Ovary (tissue), 10 donors: ENCODE measurements at places on chromosomes 6 and 20.

GRCh38 chr20:62248890-62249560 is 10.7 kb downstream of the OSBPL2 start:
- DNase-seq, result no peak

DNA sequence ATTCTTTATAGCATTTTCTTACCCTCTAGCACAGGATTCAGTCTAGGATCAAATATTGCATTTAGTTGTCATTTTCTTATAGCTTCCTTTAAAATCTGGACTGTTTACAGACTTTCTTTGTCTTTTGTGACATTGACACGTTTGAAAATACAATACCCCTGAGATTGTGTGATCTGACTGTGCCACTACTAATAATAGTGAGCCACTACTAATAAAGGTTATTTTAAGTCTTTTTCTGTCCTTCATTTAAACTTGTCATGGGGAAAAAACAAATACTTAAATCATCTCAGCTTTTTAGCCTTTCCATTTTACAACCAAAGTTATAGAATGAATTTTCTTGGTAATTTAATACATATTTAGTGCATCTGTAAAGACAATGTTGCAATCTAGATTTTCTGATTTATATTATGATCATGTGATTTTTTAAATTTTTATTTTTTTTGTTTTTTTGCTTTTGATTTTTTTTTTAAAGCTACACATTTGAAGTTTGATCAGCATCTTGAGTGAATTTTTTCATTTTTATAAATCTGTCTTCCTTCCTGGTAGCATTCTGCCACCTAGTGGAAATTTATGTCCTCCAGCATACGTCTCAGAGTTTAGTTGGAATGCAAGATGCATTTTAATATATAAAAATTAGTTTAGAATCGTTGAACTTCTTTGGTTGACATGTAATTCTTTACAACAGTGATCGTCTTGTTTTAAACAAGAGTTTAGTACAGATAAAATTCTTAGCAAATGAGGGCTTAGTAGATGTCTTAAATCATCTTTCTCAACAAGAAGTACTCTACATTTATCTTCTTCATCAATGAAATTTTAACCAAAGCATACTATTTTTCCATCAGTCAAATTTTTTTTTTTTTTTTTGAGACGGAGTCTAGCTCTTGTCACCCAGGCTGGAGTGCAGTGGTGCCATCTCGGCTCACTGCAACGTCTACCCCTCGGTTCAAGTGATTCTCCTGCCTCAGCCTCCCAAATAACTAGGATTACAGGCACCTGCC is 119.4 kb downstream of the NCOA3 start:
- no peak for DNase-seq

GRCh38 chr6:149335924-149336608 is 18.6 kb downstream of the TAB2 start:
- DNase-seq, result no peak

DNA sequence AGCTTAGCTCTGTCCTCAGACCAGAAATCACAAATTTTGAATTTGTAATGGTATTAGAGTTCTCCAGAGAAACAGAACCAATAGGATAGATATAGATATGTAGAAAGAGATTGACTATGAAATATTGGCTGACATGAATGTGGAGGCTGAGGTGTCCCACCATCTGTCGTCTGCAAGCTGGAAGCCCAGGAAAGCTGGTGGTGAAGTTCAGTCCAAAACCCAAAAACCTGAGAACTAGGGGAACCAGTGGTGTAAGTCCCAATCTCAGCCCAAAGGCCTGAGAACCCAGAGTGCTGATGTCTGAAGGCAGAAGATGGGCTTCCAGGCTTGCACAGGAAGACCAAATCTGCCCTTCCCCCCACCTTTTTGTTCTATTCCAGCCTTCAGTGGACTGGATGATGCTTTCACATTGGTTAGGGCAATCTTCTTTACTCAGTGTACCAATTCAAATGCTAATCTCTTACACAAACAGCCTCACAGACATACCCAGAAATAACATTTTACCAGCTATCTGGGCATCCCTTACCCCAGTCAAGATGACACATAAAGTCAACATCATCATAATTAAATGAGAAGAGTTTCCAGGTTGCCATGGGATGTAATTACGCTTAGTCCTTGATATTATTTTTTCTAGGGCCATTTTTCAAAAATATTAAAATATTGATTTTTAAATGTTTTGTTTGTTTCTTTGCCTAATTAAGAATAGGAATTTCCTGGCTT is 570.8 kb downstream of the UTRN start:
- no peak for DNase-seq

GRCh38 chr20:9223296-9223695 is 154.4 kb downstream of the PLCB4 start:
- DNase-seq, result no peak

- no peak for DNase-seq
These were observed 165.7 kb downstream of the SMOC2 start for GRCh38 chr6:168606722-168607121.

DNA sequence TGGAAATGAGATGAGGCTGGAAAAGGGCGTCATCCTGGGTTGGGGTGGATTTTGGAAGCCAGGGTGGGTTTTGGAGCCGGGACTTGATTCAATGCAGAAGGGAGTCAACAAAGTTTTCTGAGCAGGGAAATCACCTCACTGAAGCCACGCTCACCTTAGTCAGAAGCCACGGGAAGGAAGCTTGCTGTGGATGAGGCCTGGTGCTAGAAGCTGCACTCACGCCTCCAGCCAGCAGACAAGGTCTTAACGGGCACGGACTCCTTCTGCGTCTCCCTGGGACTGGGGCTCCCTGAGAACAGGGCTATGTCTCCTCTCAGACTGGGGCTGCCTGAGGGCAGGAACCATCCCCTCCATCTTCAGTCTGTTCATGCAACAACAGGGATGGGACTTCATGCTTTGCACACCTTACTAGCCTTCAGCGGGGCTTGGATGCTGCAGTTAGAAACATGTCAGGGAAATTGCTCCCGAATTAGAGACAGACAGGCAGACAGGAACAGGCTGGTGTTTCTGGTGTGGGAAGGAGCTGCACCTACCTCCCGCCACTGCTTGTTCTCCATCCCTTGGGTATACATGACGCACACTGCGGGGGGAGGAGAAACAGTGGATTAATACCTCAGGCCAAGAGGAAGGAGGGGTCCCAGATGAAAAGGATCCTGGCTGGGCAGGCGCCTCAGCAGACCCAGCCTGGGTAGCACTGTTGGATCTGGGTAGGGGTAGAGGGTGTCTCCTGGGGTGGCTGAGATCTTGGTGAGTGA is 17.5 kb downstream of the CPNE5 start:
- DNase-seq, result no peak

GRCh38 chr20:51661609-51662178 is 106.5 kb downstream of the ATP9A start:
- no peak for DNase-seq

GRCh38 chr6:140063021-140063399 is 688.6 kb upstream of the CITED2 start:
- DNase-seq, result no peak

DNA sequence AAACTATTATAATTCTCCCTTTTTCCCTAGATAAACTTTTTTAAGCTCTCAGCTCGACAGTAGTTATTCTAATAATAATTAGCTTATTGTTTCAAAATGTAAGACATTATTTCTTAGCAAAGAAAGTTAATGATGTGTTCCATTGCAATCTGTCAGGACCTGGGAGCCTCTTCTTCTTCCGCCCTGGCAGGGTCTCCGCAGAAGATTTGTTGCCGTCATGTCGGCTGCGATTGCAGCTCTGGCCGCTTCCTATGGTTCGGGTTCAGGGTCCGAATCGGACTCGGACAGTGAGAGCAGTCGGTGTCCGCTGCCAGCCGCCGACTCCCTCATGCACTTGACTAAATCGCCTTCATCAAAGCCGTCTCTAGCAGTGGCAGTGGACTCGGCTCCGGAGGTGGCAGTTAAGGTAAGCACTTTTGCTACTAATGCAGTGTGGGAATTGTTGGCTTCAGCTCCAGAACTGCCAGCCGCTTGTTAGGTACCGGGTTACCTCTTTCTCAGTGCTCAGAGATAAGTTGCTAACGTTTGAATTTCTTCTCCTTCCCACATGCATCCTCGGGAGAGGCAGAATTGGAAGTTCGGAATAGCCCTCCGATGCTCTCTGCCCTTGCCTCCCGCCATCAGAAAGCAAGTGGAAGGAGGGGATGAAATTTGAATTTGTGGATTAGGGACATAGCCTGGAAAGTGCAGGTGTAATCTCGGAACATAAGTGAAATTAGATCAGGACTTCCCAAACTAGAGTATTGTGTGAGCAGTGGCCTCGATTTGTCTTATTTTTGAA is at the start of gene CDC40:
Gene CDC40, plus strand, starts transcription at position 200 of the 781 bp plus-strand sequence. Its CDS starts 18 bp downstream, at position 218.
- DNase-seq, result peak; percentile 71

GRCh38 chr20:41811456-41811855 is 193.3 kb upstream of the CHD6 start:
- DNase-seq, result no peak

GRCh38 chr6:21596949-21597682 is 3.6 kb downstream of the SOX4 start:
- DNase-seq, result no peak

- DNase-seq, result no peak
These were observed 382.7 kb downstream of the HDGFL1 start for GRCh38 chr6:22952097-22952496.

GRCh38 chr6:46704562-46704961 is 16.9 kb downstream of the TDRD6 start:
- DNase-seq, result no peak

GRCh38 chr20:41050361-41051008 is 21.9 kb downstream of the TOP1 start:
- no peak for DNase-seq

DNA sequence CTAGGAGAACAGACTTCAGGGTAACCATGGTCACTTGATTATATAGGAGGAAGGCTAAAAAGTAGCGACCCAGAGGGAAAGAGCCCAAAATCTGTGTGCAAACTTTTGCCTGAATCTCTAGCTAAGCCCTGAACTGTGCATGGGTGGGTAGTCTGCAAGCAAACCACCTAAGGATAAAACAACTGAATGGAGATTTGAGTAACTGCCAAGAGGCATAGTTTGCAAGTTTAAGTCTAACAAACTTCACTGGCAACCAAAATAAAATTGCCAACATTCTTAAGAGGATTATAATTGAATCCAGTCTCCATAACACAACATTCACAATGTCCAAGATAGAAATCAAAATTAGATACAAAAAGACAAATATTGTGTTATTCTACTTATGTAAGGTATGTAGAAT is 192.0 kb upstream of the PLN start:
- no peak for DNase-seq

DNA sequence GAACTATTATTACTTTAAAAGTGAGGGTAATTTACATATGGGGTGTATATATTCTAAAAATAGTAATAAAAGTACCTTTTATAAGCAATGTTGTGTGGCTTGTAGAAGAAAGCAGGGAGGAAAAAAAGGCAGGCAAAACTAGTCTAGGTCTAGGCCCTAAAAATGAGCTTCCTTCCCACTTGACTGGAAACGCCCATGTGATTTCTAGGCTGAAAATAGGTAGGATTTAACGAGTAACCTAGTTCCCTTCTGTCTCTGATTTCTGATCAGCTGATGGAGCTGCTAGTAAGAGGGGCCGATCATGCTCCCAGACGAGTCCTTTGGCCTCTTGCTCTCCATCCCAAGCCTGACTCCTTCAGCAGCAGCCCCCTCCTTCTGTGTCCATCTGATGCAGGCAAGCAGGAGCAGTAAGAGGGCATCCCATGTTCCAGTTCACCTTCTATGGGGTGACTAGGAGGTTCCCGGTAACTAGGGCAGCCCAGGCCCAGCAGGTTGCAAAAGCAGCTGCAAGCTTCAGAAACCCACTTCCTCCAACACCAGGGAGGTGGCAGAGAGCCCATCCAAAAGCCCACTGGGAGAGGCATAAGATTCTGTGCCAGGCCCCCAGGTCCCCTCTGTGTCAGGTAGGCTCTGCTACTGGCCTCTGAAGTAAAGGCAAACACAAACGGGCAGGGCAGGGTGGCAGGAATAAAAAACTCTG is 24.4 kb downstream of the TBC1D20 start:
- DNase-seq, result no peak

- no peak for DNase-seq
These were observed 35.7 kb upstream of the ARID1B start for GRCh38 chr6:156741287-156742073.

- no peak for DNase-seq
These were observed 22.4 kb upstream of the TGM2 start for GRCh38 chr20:38187517-38187916.

- no peak for DNase-seq
These were observed 271.4 kb upstream of the MAN1A1 start for GRCh38 chr6:119620846-119621555.

DNA sequence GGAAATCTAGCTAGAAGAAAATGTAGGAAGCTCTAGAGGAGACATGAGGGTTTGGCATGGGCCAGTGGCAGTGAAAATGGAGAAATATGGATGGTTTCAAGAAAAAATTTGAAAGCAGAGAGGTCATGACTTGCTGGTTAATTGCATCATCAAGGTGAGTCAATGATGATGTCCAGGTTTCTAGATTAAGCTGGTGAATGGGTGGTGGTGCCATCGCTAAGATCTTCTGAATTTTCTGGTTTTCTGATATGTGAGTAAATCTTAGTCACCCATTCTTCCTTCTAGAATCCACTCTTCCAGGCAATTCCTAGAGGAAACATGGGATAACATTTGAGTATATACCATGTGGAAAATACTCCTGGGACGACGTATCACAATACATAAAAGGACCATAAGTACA is 25.0 kb downstream of the SH3BGRL2 start:
- no peak for DNase-seq

- no peak for DNase-seq
These were observed 266.2 kb upstream of the ADGRB3 start for GRCh38 chr6:68368845-68369244.

DNA sequence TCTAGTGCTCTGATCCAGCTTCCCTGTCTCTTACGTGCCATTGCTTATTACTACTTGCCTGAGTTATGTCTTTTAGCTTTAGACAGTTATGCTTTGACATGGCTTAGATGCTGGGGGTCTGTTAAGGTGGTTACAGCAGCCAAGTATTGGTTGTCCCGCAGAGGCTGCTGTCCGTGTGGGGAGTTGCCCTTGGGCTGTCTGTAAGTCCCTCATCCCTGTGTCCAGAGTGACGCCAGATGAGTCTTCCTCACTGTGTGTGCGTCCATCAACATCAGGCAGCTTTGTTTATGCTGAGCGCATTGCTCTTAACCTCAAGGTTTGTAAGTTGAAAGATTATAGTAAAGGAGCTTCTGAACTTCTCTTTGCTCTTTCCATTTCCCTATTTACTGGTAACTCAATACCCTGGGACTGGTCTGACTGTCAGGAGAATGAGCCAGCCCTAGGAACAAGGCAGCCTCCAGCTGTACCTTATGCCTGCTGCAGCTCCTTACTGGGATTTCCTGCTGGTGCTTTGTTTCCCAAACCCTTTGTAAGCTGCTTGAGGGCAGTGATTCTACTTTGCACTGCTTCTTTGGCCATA is 7.2 kb downstream of the FAM120B start:
- DNase-seq, result no peak

- DNase-seq, result no peak
These were observed 63.5 kb upstream of the VSTM2L start for GRCh38 chr20:37839432-37839827.
